ENCODE measurements at places on chromosomes 11 and 22.

GRCh38 chr11:12430954-12431595, 53.7 kb downstream of the PARVA start:
- DNase-seq: no peak

- DNase-seq: no peak
Observed at GRCh38 chr22:27982630-27983180, 63.6 kb upstream of the PITPNB start.

DNA sequence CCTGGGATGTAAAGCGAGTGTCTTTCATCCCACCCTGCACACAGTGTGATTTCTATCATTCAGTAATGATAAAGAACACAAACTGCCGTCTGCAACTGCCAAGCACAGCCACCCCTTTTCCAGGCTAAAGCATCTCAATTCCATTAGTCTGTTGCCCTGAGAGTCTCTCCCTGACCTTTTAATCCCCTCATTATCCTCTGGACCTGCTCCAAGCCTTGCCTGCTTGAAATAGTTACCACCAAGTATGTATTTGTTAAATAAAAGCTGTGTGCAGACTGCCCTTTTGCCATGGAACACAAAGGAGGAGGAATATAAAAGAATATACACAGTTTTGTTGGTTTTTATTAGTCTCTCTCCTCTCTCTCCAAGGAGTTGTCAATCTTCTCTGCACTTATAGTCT, 13.0 kb downstream of the GRAP2 start:
- no peak for DNase-seq

- DNase-seq: no peak
Observed at GRCh38 chr11:73177380-73177777, 35.3 kb upstream of the FCHSD2 start.

DNA sequence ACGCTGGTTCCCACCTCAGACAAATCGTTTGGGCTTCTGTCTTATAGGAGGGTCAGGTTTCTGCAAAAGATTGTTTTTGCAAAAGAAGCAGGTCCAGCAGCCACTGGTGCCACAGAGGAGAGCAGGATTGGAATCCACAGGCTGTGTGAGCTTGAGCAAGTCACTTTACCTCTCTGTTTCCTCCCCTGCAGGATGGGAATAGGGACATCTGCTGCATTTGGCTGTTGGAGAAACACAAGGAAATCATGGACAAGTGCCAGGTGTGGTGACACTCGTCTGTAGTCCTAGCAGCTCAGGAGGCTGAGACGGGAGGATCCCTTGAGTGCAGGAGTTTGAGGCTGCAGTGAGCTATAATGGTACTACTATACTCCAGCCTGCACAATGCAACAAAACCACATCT, 422.6 kb downstream of the MN1 start:
- no peak for DNase-seq

GRCh38 chr11:28107191-28107749, 686 bp downstream of the KIF18A start:
- DNase-seq: no peak

DNA sequence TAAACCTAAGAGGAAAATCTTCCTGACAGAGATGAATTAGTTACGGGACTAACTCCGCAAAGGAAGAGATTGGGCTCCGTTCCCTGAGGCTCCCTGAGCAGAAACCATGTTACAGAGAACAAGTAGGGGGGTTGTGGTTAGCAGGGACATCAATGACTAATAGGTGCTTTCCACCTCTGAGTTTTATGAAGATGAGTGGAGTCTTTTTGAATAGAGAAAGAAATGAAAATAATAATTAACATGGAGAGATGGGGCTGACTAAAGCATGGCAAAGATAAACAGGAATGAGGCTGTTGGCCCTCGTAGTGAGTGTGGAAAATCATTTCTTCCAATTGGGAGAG, 47.5 kb upstream of the PICALM start:
- no peak for DNase-seq
